H4 (cell line): ENCODE measurements at places on chromosomes 12 and 14. TPM values are rescaled to one million over a fixed set of nuclear protein-coding genes. Genes with fewer than 3 reads are reported as not detected.

Gene PMEL
- 0.43 and 0.87 TPM in 2 replicates for total RNA-seq

GRCh38 chr14:56703947-56704346, 106.3 kb downstream of the OTX2 start:
- no peak for DNase-seq

DNA sequence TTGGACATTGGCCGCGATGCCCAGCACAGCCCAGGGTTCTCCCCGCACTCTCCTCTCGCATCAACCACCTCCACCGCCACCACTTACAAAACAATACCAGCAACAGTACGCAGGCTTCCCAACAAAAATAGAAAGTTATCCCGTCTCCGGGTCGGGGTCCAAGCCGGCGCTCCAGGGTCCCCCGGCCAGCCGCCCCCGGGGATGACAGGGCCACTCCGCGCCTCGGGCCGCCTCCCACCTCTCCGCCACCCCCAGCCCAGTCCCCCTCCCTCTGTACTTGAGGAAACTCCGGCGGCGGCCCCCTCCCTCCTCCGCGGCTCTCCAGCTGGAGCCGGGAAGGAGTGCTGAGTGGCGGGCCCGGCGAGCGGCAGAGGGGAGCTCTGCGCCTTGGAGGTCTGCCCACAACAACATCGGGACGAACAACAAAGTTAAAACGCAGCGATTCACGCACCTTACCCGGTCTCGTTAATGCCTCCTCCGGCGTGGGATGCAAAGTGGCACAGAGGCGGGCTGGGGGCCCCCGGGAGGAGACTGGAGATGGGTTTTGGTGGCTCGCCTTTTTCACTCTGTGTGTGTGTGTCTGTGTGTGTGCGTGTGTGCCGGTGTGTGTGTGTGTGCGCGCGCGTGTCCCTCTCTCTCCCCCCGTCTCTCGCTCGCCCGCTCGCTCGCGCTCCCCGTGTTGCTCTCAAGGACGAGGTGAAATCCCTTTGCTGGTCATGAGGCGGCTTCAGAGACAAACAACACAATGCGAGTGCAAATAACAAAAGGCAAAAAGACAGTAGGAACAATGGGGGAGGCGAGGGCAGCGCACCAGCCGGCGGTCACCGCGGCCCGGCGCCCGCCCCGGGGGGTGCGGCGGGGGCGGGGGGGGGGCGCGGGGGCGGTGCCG, 386.8 kb downstream of the BCAT1 start:
- peak; percentile 52 for DNase-seq

DNA sequence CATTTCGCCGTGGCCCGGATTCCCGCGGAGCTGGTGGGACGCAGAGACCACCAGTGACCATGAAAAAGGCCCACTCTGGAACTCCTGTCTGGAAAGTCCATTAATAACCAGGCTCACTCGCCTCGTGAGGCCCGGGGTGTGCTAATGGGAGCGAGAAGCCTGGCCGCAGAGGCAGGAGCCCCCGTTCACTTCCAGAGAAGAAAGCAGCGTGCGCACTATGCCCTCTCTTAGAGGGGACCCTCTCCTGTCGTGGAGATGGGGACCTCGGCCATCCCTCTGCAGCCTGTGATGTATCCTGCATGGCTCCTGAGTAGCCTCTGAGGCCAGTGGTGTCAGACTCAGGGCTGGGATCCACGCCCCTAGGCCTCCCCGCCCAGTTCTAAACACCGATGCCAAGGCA, 134.1 kb upstream of the VRK1 start:
- no peak for DNase-seq

DNA sequence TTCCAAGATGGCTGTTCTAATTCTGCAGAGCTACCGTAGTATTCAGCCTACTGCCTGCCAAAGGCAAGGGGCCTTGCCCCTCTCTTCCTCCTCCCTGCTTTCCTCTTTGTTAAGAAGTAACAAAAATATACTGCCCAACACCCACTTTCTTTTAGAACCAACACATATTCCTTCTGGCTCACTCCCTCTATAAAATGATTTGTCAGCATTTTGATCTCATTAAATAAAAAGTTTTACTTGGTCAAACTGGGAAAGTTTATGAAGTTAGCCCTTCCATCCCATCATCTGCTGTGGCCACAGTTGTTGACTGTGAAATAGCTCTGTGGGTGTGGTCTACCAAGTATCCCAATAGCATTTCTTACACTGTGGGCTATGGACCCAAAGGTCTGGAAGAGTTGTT, 472.4 kb downstream of the ZFP36L1 start:
- DNase-seq, result no peak

GRCh38 chr12:122023339-122024131, 1.9 kb downstream of the BCL7A start:
- no peak for DNase-seq

Gene RGS6
- total RNA-seq, result 0.14 TPM in 1 of 2 replicates, not detected in the other

Gene ADAM21
- 0.64 and 0.88 TPM in 2 replicates for total RNA-seq

DNA sequence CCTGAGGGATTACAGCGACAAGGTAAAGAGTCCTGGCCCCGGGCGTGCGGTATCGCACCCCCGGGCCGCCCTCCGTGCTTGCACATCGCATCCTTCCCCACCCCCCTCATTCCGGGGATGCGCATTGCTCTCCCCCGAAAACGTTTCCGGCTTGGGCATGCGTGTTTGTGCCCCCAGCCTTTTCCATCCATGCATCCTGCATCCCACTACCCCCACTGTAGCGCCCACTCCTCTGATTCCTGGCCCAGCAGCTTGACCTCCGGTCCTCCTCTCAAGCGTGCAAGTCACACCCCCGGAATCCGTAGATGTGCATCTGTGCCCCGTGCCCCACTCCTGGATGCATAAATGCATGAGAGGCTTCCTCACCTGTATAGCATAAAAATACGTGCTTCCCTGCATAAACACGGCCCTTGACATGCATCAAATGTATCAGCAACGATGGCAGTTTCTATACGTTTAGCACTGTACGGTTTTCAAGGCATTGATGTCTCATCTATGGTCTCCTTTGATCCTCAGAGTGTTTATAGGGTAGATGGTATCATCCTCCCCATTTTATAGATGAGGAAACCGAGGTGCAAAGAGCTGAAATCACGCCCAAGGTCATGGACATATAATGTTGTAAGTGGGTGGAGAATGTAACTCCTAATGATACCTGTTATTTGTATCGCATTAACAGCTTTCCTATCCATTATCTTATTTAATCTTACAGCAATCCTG, 484 bp downstream of the RIC8B start:
- peak; percentile 19 for DNase-seq

- peak; percentile 53 for DNase-seq
These were observed 114.8 kb downstream of the MON2 start for GRCh38 chr12:62581288-62582064.

Gene ATL1
- 9.3 and 9.4 TPM in 2 replicates for total RNA-seq

DNA sequence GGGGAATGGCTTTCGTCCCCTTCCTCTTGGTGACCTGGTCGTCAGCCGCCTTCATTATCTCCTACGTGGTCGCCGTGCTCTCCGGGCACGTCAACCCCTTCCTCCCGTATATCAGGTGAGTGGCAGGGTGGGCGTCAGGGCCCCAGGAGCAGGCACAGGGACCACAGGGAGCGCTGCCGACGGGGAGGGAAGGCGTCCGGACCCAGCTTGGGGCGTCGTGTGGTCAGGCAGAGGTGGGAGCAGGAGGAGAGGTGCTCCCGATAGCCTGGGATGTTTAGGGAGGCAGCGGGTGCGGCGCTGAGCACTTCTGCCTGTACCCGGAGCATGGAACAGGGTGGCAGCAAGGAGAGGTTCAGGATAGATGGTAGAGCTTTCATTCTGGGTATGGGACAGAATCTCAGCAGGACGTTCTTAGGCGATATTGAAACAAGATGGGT, 444 bp downstream of the DRAM1 start:
- DNase-seq, result no peak

DNA sequence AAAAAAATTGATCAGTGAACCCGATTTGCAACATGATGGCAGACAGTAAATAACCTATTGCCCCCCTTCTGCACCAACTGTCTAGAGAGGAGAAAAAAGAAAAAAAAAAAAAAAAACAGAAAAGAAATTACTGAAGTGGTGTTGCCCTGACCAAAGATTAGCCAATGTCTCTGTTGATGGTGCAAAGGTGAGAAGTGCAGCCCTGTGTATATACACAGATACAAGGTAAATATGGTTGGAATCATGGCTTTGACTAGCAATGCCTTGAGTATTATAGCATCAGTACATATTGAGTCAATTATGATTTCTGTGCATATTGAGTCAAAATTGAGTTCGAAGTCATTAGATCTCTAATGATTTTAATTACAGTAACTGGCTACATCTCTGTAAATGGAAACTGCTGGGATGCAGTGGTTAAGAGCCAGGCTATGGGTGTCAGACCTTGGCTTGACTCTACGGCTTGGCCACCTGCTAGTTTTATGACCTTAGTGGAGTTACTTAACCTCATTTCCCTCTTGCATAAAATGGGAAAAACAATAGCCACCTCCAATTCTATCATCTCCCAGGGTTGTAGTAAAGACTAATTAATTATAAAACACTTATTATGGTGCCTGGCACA, 51.0 kb downstream of the EGLN3 start:
- DNase-seq, result no peak

GRCh38 chr12:26878661-26879119, 45.7 kb upstream of the ITPR2 start:
- DNase-seq, result no peak

- no peak for DNase-seq
These were observed 216.0 kb upstream of the EEA1 start for GRCh38 chr12:93145086-93145485.

DNA sequence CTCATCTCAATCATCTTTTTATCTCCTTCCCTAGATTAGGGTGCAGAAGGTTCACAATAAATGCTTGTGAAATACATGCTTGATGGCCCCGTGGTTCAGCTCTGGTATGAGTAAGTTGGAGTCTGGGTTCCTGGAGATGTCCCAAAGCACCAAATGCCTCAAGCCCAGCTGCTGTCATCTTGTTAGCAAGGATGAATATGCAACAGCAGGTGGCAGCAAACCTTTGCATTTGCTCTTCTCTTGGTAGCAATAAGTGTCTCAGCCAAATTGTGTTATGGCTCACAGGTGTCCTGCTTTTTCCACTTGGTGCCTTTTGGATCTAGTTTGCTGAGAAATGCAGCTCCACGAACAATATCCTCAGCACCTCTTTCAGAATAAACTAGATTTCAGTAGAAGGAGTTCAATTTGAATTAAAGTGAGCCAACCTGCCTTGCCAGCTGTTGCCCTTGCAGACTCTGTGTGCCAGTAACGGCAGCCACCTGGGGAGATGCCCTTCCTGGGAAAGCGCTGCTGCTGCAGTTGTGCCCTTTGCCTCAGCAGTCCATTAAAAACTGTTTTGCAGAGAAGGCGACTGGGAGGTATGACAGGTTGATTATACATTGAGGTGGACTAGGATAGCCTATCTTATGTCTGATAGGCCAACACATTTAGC, 417.3 kb downstream of the SNAPC1 start:
- DNase-seq, result peak; percentile 80

DNA sequence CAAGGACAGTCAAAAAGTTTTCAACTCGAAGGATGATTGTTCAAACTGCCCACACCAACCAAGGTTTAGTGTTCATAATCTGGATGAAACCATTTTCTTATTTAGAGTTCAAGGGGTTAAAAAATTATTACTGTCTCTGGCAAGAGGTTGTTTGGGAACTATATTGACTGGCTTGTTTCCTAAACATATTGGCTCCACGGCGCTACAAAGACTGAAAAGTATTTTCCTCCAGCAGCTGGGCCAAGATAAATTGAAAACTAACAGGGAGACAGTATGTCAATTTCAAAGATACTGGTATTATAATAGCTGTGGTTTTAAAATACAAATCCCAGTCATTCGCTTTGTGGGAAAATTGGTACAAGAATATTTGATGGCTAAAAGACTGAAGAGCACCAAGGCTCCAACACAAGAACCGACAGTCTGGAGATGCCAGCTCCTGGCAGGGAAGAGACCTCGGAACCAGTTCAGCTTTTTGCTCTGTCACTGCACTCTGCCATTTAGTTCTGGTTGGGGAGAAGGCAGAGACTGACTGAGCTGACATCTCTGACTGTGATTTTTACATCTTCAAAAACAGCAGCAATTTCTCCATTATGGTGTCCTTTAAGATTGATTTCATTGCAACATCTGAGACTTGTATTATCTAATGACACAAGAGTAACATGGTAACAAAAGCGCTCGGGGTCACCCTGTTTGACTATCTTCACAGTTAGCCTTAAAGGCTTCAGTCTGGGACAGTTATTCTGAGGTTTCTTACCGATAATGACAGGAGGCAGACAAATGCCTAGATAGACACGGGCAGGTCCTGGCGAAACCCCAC, 62.0 kb downstream of the ST8SIA1 start:
- DNase-seq, result no peak

DNA sequence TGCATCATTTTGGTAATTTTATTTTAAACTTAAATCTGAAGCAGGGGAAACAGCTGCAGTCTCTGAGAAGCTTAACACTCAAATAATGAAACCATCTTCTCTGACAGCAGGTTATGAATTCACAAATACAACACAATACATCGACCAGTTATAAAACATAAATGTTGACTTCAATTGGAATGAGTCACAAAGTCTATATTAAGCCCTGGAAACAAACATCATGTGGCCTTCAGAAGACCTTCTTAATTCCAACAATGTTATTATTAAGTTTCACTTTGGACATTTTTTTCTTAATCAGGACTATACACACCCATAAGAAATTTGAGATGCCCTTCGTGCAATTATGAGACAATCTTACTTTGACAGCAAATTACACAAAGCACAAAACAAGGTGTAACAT, 68.9 kb downstream of the CEP128 start:
- no peak for DNase-seq

Gene BEGAIN
- total RNA-seq, result 1.8 TPM in 1 of 2 replicates, not detected in the other

- peak; percentile 69 for DNase-seq
These were observed 6.0 kb downstream of the TMCC3 start for GRCh38 chr12:94644141-94644979.

DNA sequence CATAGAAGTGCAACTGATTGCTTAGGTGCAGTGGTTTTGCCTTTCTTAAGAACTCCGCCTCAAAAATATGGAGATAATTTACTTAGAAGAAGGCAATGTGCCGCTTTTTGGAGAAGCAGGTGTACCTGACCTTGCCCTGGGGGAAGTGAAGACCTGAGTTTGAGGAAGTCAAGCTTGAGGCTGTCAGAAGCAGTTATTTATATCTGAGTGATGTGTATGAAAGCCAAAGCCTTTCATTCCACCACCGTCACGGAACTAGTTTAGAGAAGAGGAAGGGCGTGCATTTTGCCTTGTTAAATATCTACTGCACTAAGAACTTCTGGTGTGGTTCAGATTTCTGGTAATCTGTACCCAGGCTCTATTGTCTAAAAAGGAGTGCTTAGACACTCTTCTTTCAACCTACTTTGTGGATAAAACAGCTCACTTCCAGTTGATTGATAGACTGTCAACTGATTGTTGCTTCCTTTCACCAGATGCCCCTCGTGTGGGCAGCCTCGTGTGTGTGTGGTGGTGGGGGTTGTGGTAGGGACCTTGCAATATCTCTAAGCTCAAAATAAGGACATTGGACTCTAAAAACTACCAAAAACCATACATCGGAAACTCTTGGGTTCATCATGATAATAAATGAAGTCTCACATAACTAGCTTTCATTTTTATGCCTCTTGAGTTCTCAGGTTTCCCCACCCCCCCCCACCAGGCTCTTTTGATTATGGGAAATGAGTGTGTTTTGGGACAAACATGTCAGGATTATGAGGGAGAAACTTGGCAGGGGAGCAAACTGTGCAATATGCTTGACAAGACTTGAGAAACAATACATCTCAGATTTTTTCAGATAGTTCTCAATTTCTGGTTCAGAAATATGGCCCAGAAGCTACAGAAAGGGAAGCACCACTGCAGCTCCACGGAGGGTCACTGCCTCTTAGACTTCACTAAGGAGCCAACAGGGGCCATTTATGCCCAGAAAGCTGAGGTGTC, 78.6 kb downstream of the ARF6 start:
- no peak for DNase-seq
